MCF 10A (cell line): ENCODE measurements at places on chromosomes 7 and 10.

GRCh38 chr7:95642173-95642572 is 45.9 kb upstream of the PDK4 start:
- no peak for DNase-seq

DNA sequence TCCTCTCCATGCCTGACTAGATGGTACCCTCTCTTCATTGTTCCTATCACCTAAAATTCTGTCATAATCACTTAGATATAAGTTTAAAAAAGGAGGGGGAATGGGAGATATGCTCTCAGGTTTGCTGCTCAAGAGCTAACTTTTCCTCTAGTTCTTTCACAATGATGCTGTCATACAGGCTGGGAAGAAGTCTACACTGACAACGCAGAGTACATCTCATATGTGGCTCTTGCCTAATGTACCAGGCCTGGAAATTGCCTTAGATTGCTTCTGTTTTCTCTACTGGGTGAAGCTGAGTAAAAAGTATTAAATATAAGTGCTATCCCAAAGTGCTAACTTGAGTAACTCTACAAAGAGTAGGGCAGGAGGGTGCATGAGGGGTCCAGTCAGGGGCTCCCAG is 43.8 kb upstream of the BET1 start:
- DNase-seq, result no peak

DNA sequence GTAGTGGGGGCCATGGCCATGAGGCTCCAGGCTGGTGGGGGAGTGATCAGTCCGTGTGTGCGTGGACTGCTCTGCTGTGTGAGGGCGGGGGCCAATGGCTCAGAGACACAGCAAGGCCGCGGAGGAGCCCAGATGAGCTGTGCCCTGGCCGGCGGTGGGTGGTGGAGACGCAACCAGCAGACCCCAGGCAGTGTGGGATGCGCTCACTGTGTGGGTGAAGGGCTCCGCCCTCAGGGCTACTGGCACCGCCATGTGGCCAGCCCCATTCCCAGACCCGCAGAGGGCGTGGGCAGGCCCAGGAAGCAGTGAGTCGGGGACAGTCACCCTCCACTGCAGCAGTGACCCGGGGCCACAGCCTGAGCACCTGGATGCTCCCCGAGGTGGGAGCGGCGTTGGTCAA is 9.1 kb downstream of the NKX6-2 start:
- DNase-seq, result no peak

DNA sequence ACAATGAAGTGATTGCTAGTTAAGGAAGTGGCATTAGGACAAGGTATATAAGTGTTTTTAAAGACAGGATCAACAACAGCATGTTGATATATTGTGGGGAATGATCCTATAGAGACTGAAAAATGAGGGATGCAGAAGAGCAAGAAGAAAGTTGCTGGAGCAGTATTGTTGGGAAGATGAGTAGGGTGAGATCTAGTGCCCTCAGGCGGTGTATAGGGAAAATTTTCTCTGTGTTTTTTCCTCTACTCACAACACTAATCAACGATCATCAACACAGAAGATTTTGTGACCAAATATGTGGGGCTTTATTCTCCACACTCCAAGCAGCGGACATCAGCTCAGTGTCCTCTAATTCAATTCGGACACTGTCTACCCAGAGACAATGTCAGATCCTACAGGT is 9.6 kb upstream of the PTTG1IP2 start:
- DNase-seq, result peak; percentile 14

DNA sequence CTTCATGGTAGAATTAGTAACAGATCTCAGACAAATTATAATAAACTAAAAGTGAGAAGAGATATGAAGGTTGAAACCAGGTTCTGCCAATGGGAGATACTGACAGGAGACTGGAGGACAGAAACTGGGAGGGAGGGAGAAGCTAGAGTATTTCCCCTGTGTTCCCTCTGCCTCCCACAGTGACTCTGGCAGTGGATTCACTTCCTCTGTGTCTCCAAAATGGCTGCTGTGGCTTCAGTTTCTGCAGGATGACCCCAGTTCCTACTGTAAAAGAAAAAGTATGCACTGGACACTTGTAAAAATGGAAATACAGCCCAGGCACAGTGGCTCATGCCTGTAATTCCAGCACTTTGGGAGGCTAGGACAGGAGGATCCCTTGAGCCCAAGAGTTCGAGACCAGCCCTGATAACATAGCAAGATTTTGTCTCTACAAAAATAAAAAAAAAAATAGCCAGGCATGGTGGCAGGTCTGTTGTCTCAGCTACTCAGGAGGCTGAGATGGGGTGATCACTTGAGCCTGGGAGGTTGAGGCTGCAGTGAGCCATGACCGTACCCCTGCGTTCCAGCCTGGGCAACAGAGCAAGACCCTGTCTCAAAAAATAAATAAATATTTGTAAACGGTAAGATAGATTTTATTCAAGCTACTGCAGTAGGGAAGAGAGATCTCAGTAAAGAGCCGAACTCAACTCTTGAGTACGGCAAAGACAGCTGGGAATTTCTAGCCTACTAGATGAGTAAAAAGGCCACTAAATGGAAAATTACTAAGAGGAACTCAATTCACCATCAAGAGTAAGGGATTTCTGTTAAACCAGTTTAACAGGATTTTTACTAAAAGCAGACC is 156.6 kb upstream of the TRIM24 start:
- no peak for DNase-seq

- no peak for DNase-seq
These were observed 51.1 kb downstream of the ADRB1 start for GRCh38 chr10:114094795-114095194.

GRCh38 chr7:51471210-51471980 is 154.8 kb upstream of the COBL start:
- DNase-seq, result no peak

GRCh38 chr7:1689311-1689710 is 19.2 kb downstream of the ELFN1 start:
- DNase-seq, result no peak

DNA sequence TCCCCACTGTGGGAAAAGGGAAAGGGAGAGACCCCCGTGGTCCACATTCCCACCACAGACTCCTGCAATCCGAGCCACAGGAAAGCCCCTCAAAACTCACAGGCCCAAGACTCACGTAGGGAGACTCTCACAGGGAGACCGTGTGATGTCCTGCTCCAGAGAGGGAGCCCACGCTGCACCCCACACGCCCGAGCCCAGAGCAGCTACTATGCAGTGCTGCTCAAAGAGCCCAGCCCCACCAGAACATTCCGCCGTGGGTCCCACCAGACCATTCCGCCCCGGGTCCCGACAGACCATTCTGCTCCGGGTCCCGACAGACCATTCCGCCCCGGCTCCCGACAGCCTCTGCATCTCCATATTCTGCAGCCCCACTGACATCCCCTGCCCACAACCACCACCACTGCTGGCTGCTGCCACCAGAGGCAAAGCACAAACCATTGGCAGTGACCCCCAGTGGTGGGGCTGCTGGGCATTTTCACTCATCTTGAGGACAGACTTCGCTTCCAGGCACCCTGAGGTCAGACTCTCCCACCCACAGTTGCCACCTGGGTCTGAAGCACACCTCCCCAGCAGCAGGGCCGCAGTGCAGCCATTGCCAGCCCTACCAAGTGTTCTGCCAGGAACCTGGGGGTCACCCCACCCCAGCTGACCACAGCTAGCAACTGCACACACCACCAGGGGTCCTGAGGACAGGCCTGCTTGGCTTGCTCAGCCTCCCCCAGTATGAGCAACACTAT is 625.4 kb upstream of the FOXK1 start:
- DNase-seq, result no peak

GRCh38 chr7:121005996-121006584 is 17.6 kb downstream of the CPED1 start:
- no peak for DNase-seq

DNA sequence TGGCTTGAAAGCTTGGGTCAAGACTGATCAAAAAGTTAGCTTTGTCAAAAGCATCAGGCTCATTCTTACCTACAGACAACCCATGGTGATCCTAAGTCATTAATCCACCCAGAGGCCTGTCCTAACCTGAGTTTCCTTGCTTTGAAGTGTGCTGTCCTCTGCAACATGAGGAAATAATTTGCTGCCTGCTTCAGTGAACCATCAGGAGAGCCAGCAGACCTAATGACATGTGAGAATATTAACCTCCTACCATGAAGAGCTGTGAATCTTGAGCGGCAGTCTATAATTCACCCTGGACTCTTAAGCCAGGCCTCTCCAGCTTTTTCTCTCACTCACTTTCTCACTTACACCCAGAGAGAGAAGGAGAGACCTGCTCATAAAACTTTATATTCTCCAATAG is 590.0 kb downstream of the LRMDA start:
- no peak for DNase-seq

GRCh38 chr7:18086165-18087025 is 58.7 kb upstream of the PRPS1L1 start:
- peak; percentile 17 for DNase-seq

DNA sequence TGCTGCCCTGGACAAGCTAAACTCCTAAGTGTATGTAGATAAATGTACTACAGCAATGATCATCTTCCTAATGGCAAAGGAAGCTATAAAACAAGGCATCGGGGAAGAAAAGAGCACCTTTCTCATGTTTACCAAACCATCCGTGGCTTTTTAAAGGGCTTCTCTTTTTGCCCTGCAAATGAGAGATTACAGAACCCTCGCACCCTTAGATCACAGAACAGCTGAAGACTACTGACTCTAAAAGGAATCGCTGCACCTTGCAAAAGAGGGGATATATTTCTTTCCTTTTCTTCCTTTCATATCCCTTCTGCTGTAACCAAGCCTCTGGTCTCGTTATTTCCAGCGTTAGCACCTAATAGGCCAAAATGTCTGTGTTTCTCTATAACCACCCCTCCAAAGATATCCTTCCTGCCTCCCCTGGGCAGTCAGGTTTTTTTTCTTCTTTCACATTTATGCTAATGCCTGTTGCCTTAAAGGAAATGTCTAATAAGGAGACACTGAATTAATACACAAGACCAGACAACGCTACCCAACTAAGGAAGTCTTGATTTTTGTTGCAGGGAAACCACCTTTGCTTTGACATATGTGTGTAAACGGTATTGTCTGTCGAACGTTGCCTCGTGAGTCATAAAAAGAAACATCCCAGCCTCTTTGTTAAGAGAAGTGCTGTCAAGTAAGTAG is 10.5 kb downstream of the ST8SIA6 start:
- peak; percentile 27 for DNase-seq

GRCh38 chr7:28575241-28575643 is 162.9 kb downstream of the CREB5 start:
- no peak for DNase-seq

GRCh38 chr7:116632384-116632783 is 39.6 kb upstream of the MET start:
- no peak for DNase-seq

- no peak for DNase-seq
These were observed 760 bp upstream of the FOXK1 start for GRCh38 chr7:4681218-4681851.

DNA sequence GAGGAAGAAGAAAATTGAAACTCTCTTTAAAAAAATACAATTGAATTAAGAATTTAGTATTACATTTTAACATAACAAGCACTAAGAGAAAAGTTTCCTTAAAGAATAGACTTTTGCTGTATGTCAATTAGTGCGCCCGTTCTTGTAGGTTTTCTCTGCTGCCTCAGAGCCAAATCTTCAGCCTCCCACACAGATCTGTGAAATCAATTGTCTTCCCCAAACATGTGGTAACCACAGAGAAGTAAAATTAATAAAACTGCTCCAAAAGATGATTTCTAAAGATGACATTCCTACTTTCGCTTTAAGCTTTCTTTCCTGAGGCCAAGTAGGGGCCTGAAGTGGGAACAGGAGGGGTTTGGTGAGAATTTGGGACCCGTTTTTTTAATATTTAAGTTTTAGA is 113.2 kb upstream of the ADO start:
- DNase-seq, result no peak

DNA sequence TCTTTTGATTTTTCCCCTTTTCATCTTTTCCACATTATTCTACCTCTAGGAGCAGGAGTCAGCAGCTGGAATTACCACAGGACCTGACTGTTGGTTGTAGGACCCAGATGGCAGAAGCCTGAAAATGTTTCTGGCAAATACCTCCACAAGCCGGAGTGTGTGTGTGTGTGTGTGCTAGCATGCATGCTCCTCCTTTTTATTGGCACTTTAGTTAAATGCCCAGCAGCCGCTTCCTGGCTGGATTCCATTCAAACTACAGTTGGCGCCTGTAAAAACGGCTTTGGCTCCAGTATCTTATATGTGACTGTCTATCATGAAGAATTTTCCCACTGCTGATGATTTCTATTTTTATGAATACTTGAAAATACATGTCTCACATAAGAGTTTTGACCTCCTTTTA is 319.7 kb upstream of the SP4 start:
- no peak for DNase-seq

DNA sequence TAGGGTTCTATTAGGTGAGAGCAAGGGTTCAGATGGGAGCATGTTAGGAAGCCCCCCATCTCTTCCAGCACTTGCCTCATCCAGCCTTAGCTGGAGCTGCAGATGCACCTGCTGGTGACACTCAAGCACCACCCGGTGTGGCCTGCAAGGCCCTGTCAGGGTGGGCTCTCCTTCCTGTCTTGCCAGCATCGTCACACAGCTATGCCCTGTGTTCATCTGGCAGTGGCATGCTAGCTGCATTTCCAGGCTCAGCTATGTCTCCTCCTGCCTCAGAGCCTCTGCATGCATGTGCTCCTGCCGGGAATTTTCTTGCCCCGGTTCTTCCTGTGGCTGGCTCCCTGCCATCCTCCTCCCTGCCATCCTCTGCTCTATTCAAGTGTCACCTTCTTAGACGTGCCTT is 129.7 kb upstream of the KLF6 start:
- no peak for DNase-seq

- peak; percentile 51 for DNase-seq
These were observed 17.8 kb downstream of the ENO4 start for GRCh38 chr10:116866987-116867595.

GRCh38 chr10:58175990-58176900 is 91.4 kb downstream of the IPMK start:
- DNase-seq, result peak; percentile 52

DNA sequence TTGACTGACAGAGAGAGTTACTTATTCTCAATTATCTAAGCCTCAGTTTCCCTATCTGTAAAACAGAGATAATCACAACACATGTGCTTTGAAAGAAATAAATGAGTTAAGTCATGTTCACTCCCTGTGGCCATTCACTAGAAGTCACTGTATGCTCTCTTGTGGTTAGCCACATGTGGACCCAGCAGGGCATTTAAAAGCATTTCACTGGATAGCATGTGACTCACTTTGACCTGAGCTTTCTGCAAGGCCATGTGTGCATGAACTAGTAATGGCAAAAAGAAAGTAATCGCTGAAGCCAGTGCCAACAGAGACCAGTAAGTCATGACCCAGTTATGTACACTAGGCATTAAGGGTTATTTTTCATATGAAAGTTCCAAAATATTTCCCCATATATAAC is 557.0 kb upstream of the IGFBP3 start:
- DNase-seq, result peak; percentile 27

DNA sequence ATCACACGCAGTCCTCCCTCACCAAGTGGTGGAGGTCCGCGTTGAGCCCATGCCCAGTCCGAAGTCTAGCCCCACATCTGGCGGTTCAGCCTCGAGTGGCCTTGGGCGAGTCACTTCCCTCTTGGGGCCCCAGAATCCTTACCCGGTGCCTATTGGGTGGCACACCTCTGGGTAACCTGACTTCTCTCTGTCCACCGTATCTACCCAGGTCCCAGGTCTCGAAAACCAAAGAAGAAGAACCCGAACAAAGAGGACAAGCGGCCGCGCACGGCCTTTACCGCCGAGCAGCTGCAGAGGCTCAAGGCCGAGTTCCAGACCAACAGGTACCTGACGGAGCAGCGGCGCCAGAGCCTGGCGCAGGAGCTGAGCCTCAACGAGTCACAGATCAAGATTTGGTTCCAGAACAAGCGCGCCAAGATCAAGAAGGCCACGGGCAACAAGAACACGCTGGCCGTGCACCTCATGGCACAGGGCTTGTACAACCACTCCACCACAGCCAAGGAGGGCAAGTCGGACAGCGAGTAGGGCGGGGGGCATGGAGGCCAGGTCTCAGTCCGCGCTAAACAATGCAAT is 4.3 kb downstream of the EN2 start:
- DNase-seq, result no peak

GRCh38 chr10:96667401-96667800 is 52.9 kb downstream of the PIK3AP1 start:
- DNase-seq, result no peak
